ENCODE measurements at places on chromosomes 5 and 9. TPM values are rescaled to one million over a fixed set of nuclear protein-coding genes. Genes with fewer than 3 reads are reported as not detected.

The TTC39B gene
- 31.7 TPM for total RNA-seq

The GPR150 gene
- total RNA-seq, result 0.33 TPM

The LRRC19 gene
- not detected for total RNA-seq

The CCL27 gene
- total RNA-seq, result not detected

The PCDHA7 gene
- total RNA-seq, result 0.87 TPM
